ENCODE measurements at places on chromosomes 7 and 10. TPM values are rescaled to one million over a fixed set of nuclear protein-coding genes. Genes with fewer than 3 reads are reported as not detected.

DNA sequence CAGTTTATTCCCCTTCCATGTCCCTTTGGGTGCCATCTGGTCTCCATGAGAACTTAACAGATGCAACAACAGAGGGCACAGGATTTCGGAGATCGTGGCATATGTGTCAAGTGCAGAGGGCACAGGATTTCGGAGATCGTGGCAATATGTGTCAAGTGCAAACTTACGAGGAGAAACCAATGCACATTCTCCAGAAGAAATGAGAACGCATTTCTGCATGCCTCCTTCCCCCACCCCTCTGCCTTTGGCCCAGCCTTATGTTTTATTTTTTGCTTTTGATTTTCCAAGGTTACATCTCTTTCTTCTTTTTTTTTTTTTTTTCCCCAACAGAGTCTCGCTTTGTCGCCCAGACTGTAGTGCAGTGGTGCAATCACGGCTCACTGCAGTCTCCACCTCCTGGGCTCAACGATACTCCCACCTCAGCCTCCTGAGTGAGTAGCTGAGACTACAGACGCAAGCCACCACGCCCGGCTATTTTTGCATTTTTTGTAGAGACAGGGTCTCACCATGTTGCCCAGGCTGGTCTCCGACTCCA is 586 bp upstream of the ANKRD26 start:
- peak overlapping the region; percentile 78 for H3K27ac ChIP-seq
- H3K36me3 ChIP-seq = no peaks in the 10 kb centered on the region
- 0 out of 2 replicates have a peak, but pooled peaks cover 6% of the 10 kb centered on the region for H3K4me1 ChIP-seq
- peak overlapping the region; percentile 88 for H3K4me3 ChIP-seq

DNA sequence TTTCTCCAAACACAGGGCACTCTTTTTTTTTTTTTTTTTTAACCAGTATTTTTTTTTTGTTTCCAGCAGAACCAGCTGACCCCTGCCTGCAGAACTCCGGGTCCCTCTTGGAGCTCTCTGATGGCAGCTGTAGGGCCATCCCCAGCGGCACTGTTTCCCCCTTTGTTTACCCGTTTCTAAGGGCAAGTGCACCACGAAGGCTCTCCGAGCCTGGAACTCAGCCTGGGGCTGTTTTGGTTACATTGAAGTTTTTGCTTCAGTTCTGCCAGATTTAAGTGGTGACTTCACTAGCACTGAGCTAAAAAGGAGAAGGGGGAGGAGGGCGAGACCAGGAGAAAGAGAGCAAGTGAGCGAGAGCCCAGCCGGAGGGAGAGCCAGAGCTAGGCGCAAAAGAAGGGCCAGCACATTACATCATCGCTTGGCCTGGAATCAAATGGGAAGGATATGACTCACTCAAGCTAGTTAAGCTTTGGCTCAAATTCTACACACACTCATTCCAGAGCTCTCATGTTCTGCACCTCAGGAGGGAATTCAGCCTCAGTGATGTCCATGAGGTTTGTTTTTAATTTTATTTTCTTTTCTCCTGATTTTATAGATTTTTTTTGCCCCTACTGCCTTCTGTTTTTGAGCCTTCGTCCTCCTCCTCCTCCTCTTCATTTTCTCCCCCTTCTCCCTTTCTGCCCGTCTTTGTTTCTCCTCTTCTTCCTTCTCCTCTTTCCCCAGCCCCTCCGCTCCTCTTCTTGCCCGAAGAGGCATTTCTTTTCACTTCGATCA is 272.3 kb downstream of the TRIL start:
- no peaks in the 10 kb centered on the region for H3K36me3 ChIP-seq
- peak overlapping the region; percentile 94 for H3K4me3 ChIP-seq
- H3K27me3 ChIP-seq = no peaks in the 10 kb centered on the region
- peak overlapping the region; percentile 93 for H3K27ac ChIP-seq
- peak; percentile 96 for DNase-seq

DNA sequence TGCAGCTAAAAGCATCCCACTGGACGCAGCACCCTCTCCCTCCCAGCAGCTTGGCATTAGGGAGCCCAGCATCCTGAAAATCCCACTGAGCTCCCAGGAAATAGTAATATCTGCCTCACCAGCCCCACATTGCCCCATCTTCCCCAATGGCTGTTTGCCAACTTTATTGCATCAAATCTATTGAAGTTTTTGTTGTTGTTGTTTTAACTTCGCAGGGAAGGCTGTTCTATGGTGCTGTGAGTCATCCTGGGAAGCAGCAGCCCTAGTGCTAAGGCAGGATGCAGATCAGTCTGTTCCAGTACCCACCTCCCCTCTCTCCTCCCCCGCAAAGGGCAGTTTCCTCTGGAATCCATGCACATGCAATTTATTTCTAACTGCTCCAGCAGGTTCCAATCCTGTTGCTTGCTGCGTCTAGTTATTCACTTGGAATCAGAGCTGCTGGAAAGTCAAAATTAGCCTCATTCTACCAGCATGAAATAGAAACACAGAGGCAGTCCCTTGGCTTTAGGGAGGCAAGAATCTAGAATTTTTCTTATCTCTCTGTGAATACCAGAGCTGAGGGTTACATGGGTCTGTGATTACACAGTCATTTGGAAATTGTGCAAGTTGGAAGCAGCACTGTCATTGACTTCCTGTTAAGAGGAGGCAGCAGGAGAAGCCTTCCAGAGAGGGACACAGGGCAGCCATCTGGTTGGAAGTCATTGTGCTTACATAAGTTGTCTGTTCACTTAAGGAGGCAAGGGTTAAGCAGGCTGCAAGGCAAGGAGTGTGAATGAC is 115.9 kb upstream of the CACUL1 start:
- DNase-seq = peak; percentile 81
- peaks cover 14% of the 10 kb centered on the region for H3K4me1 ChIP-seq
- H3K27ac ChIP-seq = no peak overlapping the region
- no peaks in the 10 kb centered on the region for H3K36me3 ChIP-seq
- H3K27me3 ChIP-seq = no peaks in the 10 kb centered on the region

PON1 gene
- polyA plus RNA-seq = not detected

DNA sequence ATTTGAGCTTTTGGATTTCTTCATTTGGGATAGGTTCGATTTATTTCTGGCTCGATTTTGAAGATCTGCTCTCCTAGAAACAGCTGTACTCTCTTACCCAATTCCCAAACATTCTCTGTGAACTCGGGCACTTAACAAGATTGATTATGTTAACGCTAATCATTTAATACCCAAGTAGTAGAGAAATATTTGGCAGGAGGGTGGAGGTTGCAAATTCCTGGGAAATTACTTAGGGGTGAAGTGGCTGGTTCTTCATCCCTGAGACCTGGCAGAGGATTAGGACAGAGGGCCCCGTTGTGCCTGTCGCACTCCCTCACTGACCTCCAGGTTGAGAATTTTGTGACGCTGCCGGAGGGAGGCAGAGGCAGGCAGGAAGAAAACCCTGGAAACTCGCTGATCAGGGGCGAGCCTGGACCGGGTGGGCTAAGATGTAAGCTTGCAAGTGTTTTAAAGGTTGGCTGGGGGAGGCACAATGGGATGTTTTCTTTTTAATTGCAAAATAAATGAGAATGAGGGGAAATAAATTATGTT is 182.6 kb downstream of the TCF7L2 start:
- peak overlapping the region; percentile 95 for H3K27ac ChIP-seq
- DNase-seq = peak; percentile 65
- no peaks in the 10 kb centered on the region for H3K36me3 ChIP-seq
- no peaks in the 10 kb centered on the region for H3K27me3 ChIP-seq

GRCh38 chr10:4778761-4779160 is 47.2 kb upstream of the AKR1E2 start:
- peak overlapping the region; percentile 59 for H3K4me3 ChIP-seq
- peak overlapping the region; percentile 58 for H3K27ac ChIP-seq
- H3K27me3 ChIP-seq = no peaks in the 10 kb centered on the region
- DNase-seq = no peak
- H3K4me1 ChIP-seq = peaks cover 60% of the 10 kb centered on the region
- no peaks in the 10 kb centered on the region for H3K36me3 ChIP-seq

COL1A2 gene
- polyA plus RNA-seq = 9,902 TPM

GRM3 gene
- polyA plus RNA-seq = not detected

DNA sequence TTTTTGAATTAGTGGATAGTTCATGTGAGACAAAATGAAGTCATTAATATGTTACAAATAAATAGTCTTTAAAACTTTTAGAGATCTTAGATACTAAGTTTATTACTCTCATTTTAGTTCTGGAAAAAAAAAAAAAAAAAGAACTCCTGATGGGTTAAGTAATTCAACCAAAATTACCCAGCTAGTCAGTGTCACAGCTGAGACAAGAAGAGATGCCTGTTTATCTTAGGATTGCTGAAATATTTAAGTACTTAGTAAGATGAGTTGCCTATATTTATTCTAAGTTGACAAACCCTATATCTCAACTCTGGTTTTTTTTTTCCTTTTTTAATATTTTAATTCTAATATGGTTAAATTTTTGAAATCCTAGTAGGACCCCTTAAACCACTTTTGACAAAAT is 781.0 kb upstream of the LRRN3 start:
- no peaks in the 10 kb centered on the region for H3K27me3 ChIP-seq
- no peak overlapping the region for H3K27ac ChIP-seq
- no peak for DNase-seq
- H3K36me3 ChIP-seq = no peaks in the 10 kb centered on the region
- H3K4me3 ChIP-seq = no peak overlapping the region
- H3K4me1 ChIP-seq = no peaks in the 10 kb centered on the region

GRCh38 chr10:32139223-32140073 is 83.2 kb upstream of the KIF5B start:
- peaks cover 18% of the 10 kb centered on the region for H3K4me1 ChIP-seq
- no peaks in the 10 kb centered on the region for H3K27me3 ChIP-seq
- peak overlapping the region; percentile 84 for H3K27ac ChIP-seq
- H3K36me3 ChIP-seq = no peaks in the 10 kb centered on the region

GRCh38 chr7:49773218-49773935 is at the start of gene VWC2:
VWC2 (plus strand) TSS chr7:49773638; CDS start chr7:49775436, 1,798 bp downstream.
- no peaks in the 10 kb centered on the region for H3K4me1 ChIP-seq
- DNase-seq = peak; percentile 6
- no peaks in the 10 kb centered on the region for H3K36me3 ChIP-seq
- peaks cover 40% of the 10 kb centered on the region for H3K27me3 ChIP-seq
- no peak within 1 kb of the TSS for H3K27ac ChIP-seq
- H3K4me3 ChIP-seq = no peak within 1 kb of the TSS

DNA sequence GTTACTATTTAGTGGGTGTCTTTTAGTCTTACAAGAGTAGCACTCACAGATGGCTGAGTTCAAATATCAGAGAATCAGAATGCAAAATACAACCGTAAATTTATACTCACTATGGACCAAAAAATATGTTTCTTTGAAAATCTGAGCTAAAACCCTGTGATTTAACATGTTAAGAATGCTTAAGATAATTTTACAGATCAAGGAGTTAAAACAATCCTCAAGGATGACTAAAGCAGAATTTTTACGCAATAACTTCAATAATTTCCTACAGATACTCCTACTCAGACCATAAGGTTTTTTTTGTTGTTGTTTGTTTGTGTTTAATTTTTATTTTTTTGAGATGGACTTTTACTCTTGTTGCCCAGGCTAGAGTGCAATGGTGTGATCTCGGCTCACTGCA is 47.9 kb upstream of the CCDC6 start:
- H3K27ac ChIP-seq = no peak overlapping the region
- H3K27me3 ChIP-seq = no peaks in the 10 kb centered on the region
- H3K4me3 ChIP-seq = no peak overlapping the region
- DNase-seq = peak; percentile 3
- no peaks in the 10 kb centered on the region for H3K36me3 ChIP-seq
- H3K4me1 ChIP-seq = no peaks in the 10 kb centered on the region

- peaks cover 6% of the 10 kb centered on the region for H3K4me1 ChIP-seq
- H3K36me3 ChIP-seq = no peaks in the 10 kb centered on the region
- no peaks in the 10 kb centered on the region for H3K27me3 ChIP-seq
- no peak overlapping the region for H3K4me3 ChIP-seq
- H3K27ac ChIP-seq = no peak overlapping the region
- DNase-seq = no peak
These were observed 143.3 kb upstream of the KAT6B start for GRCh38 chr10:74683067-74683466.

GRCh38 chr7:105130048-105130447 is 116.0 kb downstream of the KMT2E start:
- no peak overlapping the region for H3K27ac ChIP-seq
- 0 out of 2 replicates have a peak, but pooled peaks cover 4% of the 10 kb centered on the region for H3K36me3 ChIP-seq
- no peak for DNase-seq
- H3K4me1 ChIP-seq = peaks cover 4% of the 10 kb centered on the region
- H3K4me3 ChIP-seq = no peak overlapping the region

GRCh38 chr7:135666156-135666555 is 3.8 kb downstream of the STMP1 start:
- H3K27ac ChIP-seq = peak overlapping the region; percentile 100
- peaks cover 52% of the 10 kb centered on the region for H3K4me1 ChIP-seq
- no peaks in the 10 kb centered on the region for H3K27me3 ChIP-seq
- peak; percentile 58 for DNase-seq
- H3K4me3 ChIP-seq = no peak overlapping the region

DNA sequence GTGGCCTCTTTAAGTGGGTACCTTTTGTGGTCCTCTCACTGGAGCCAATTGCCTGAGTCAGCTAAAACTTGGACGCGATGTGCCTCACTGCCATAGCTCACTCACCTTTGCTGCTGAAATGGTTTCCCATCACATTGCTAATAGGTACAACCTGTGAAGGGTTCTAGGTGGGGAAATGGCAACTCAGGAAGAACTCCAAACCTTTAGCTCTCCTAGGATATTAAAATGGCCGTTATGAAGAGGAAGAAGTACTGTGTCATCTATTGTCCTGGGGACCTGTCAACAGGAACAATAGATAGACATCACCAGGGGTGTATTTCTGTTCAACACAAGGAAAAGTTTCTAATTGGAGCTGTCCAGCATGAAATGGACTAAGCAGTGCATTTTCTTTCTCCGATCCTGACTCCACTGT is 1.2 kb upstream of the ZNF655 start:
- H3K27ac ChIP-seq = peak overlapping the region; percentile 96
- DNase-seq = peak; percentile 40
- peak overlapping the region; percentile 96 for H3K4me3 ChIP-seq
- H3K27me3 ChIP-seq = no peaks in the 10 kb centered on the region
- peaks cover 34% of the 10 kb centered on the region for H3K4me1 ChIP-seq
- peaks cover 22% of the 10 kb centered on the region for H3K36me3 ChIP-seq

DDX21 gene
- polyA plus RNA-seq = 24.1 TPM

DNA sequence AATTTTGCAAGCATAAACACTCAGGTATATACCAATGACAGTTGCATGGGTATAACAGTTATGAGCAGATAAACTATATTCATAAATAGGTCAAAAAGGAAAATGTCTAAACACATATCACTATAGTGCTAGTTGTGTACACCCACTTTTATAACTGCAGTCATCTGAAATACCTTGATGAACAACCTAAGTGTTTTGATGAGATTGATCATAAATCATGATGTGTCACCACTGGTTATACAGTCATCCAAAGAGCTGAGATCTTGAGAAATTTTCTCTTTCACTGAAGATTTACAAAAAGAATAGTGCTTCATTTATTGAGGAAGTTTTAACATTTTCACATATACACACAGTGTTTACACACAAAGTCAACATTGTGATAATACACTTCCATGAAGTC is 78.6 kb upstream of the SLC25A13 start:
- H3K27ac ChIP-seq = no peak overlapping the region
- H3K27me3 ChIP-seq = no peaks in the 10 kb centered on the region
- no peak for DNase-seq
- no peaks in the 10 kb centered on the region for H3K36me3 ChIP-seq
- no peaks in the 10 kb centered on the region for H3K4me1 ChIP-seq

GRCh38 chr10:6615971-6616370 is 35.9 kb upstream of the PRKCQ start:
- no peaks in the 10 kb centered on the region for H3K4me1 ChIP-seq
- H3K36me3 ChIP-seq = no peaks in the 10 kb centered on the region
- H3K4me3 ChIP-seq = no peak overlapping the region

Measured in GM23248 (cell line).